ENCODE measurements at places on chromosomes 5 and 9.

DNA sequence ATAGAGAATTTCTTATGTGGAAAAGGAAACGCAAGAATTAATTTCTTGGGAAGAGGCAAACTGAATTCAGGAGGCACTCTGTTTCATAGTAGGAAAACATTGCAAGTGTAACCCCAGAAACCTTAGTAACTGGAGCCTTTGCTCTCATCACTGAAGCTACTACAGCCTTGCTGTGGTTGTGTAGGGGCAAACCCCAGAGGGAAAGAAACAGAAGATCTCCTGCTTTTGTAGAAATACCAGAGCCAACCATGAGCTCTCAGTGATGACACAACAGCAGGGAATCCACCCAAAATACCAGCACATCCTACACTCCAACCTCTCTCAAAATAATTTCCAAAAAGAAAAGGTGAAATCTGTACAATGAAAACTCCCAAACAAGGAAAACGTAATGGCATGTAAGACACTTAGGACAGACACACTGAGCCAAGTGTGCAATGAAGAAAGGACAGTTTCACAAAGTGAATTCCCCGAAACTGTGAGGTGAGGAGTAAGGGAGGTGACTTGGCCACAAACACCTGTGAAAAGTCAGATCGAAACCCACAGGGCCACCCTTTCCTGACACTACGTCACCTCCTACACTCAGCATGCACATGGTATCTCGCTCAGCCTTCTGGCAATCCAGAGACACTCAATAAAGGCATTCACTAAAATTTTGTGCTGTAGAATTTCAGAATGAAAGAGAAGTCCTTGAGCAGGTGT is 8.5 kb upstream of the ACSL6 start:
- peak; percentile 79 for DNase-seq

- no peak for DNase-seq
Measured at GRCh38 chr5:58628626-58629025, 45.8 kb downstream of the RAB3C start.

DNA sequence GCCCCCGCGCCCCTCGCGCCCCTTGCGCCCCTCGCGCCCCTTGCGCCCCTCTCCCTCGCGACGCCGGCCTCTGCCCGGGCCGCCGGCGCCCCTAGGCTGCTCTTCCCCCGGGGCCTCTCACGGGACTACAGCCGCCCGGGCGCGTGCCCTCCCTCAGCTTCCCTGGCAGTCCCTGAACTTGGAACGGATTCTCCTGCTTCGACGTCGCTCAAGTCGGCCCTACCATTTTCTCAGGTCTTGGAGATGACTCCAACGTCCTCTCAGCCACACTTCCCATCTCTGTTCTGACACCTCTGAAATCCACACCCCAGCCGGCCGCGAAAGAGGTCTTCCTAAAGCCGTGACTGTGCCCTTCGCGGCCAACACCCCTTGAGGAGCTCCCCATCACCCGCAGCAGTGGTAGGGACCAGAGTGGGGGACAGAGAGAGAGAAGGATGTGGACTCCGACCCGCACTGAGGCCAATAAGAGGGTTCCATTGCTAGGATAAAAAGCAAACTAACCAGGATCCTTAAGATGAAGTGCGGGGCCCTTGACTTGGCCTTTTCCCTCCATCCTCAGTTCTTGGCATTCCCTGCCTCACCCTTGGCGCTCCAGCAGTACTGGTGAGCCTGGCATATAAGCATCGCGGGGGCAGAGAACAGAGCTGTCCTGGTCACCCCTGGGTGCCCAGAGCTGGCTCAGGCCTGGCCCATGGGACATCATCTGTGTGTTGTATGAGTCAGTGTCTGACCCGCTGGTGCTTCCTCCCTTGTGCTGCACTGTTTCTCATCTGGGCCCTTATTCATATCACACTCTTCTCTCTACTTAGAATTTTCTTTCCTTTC is 38.6 kb upstream of the GARNL3 start:
- peak; percentile 30 for DNase-seq

GRCh38 chr5:174082286-174082685 is 36.8 kb downstream of the NSG2 start:
- no peak for DNase-seq

DNA sequence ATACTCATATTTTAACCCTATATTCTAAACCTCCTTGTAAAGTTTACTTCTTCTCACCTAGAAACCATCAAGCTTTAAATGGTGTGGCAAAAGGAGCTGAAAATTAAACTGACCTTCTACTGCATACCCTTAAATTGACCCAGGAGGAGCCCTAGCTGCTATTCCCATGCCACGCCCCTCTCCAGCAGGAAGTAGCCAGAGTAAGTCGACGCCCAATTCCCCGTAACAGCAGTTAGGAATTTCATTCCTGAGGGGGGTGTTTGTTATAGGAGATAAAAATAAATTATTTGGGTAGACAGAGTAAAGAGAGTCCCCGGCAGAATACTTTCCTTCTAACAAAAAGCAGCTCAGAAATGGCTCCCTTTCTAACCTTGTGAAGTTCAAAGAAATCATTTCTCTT is 111.8 kb upstream of the FAM174A start:
- no peak for DNase-seq

- no peak for DNase-seq
Measured at GRCh38 chr5:161314033-161314432, 232.5 kb downstream of the GABRB2 start.

GRCh38 chr5:97163360-97163764 is 19.7 kb downstream of the RIOK2 start:
- no peak for DNase-seq

GRCh38 chr9:131582056-131582455 is 36.7 kb downstream of the PRRT1B start:
- DNase-seq = no peak

GRCh38 chr9:137256856-137257255 is 1.7 kb downstream of the NELFB start:
- no peak for DNase-seq

GRCh38 chr9:136554870-136555269 is 9.0 kb upstream of the NOTCH1 start:
- no peak for DNase-seq

GRCh38 chr9:94014066-94014654 is 59.0 kb upstream of the BARX1 start:
- peak; percentile 41 for DNase-seq

- no peak for DNase-seq
Measured at GRCh38 chr9:74336161-74336560, 161.0 kb upstream of the RORB start.

DNA sequence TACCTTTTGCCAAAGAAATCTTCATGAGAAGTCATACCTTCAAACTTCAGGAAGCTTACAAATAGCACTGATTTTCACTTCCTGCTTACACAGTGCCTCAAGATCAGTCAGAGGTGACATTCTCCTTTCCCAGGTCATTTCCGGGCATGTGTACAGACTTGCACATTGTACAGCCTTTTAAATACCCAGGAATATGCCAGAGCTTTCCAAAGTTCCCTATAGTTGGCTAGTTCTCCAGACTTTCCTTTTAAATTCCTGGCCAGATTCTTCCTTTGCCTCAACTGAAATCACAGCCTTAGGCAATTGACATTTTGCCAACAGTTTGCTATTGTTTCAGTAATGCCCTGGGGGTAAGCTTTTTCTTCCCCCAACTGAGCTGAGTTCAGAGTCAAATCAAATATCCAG is 47.2 kb downstream of the RFX3 start:
- DNase-seq = no peak

DNA sequence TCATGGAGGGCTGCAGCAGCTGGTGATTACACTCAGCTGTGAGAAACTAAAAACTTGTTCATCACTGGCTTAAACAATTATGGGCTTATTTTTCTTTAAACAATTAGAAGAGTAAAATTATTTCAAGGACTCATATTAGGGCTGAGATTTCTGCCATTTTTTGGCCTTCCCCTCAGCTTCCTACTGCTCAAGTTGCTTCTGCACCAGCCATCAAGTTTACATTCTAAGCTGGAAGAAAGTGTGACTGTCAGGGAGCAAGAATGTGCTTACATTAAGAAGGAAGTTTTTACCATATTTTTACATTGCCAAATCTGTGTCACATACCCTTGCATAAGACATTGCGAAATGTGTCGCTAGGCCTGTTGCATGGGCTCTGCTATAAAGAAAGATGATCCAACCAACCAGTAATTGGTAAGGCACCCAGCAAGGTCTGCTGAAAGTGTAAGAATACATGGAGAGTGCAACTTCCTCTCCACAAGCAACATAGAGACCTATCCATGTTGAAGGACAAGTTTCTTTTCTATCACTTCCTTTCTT is 260.3 kb upstream of the CDH10 start:
- DNase-seq = no peak

DNA sequence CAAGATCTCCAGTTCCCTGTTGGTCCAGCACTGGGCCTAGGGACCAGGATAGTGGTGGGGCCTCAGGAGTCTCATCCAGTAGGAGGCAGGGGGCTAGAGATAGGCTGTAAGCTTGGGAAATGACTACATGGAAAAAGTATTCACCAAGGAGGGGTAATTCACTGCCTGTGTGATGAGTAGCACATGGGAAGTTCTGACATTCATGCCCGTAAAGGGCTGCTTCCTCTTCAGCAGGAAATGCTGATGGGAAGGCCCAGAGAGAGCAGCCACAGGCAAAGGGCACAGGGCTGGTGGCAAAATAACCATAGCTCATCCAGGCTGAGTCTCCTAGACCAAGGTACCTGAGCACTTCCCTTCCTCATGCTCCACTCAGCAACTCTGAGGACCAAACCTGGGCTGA is 23.1 kb upstream of the FRRS1L start:
- no peak for DNase-seq

- no peak for DNase-seq
Measured at GRCh38 chr5:180173875-180174586, 35.0 kb downstream of the RASGEF1C start.

Measured in GM20000 (cell line).